Pulmonary artery endothelial cell (primary cell): ENCODE measurements at places on chromosomes 1 and 21.

GRCh38 chr1:153647346-153647714, 11.2 kb upstream of the SNAPIN start:
- no peak for DNase-seq

DNA sequence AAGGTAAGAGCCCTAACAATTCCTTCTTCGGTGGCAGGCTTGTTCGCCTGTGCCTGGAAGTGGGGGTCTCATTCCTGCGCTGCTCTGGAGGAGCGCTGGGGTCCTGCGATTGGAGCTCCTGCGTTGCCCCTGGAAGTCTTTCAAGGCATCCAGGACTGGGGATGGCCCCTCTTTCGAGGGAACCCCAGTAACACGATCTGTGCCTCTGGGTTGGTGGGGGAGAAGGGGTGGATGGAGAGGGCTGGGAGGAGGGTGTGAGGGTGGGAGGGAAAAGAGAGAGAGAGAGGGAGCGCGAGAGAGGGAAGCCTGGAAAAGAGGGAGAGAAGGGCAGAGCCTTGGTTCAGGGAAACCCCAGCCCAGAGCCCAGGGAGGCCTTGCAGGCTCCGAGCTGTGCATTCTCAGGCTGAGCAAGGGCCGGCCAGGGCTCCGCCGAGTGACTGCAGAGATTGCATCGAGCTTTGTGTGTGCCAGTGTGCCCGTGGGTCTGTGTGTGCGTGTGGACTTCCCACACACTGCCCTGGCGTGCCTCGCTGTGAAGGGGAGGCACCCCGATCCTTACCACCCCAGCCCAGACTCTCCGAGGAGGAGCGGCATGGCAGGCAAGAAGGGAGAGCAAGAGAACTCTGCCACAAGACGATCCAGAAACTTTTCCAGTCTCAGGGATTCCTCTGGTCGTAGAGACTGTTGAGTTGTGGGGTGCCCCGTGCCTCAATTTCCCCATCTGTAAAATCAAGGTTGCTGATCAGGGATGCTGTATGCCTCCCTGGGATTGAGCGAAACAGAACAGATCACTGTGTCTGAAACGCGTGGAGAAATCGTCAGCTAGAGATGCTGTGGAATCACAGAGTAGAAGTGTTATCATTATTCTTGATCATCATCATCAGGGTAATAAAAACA, 619 bp downstream of the BCL9 start:
- DNase-seq, result no peak

GRCh38 chr1:77459881-77460280, 178.1 kb downstream of the AK5 start:
- no peak for DNase-seq

- no peak for DNase-seq
These were observed 6.3 kb downstream of the RABGAP1L start for GRCh38 chr1:174165471-174166137.

DNA sequence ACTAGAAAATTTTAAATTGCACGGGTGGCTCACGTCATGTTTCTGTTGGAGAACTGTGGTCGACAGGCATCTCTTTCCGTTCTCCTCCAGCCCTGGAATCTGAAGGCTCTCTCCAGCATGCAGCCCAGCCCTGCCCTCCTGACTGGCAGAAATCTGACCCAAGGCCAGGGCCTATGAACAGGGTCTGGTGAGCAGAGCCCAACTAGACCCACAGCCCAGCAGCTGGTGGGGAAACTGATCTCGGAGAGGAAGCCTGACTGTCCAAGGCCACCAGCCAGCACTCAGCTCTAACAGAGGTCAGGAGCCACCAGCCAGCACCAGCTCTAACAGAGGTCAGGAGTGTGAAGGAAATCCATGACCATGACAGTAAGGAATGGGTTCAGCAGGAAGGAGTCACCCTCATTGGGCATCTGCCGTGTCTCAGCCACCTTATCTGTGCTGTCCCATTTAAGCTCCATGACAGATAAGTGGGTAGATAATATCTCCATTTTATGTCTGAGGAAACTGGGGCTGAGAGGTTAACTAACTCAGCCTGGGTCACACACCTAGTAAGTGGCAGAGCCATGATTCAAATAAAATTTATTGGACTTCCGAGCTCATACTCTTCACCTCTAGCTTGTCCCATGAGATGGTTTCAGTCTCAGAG, 20.2 kb upstream of the PKP1 start:
- no peak for DNase-seq

DNA sequence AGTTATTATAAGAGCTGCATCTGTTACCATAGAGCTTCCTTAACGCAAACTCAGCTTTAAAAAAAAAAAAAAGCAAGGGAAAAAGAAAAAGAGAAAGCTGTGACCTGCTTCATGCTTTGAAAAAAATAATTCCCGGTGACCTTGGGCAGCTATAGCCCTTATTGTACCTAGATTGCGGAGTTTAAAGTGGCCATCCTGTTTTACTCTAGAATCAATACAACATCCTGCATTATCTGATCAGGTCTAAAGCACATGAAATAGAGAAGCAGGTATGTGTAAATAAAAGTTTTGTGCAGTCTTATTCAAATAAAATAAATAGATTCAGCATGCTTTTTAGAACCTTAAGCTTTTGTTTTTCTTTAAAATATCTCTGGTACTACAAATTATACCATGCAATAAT, 126.8 kb upstream of the KIAA1614 start:
- DNase-seq, result no peak

GRCh38 chr1:23514111-23514679, 16.8 kb downstream of the E2F2 start:
- no peak for DNase-seq
